NCI-H1105 treated with DMSO at 0.1 percent for 48 hours (cell line): ENCODE measurements at places on chromosomes 7 and 10.

DNA sequence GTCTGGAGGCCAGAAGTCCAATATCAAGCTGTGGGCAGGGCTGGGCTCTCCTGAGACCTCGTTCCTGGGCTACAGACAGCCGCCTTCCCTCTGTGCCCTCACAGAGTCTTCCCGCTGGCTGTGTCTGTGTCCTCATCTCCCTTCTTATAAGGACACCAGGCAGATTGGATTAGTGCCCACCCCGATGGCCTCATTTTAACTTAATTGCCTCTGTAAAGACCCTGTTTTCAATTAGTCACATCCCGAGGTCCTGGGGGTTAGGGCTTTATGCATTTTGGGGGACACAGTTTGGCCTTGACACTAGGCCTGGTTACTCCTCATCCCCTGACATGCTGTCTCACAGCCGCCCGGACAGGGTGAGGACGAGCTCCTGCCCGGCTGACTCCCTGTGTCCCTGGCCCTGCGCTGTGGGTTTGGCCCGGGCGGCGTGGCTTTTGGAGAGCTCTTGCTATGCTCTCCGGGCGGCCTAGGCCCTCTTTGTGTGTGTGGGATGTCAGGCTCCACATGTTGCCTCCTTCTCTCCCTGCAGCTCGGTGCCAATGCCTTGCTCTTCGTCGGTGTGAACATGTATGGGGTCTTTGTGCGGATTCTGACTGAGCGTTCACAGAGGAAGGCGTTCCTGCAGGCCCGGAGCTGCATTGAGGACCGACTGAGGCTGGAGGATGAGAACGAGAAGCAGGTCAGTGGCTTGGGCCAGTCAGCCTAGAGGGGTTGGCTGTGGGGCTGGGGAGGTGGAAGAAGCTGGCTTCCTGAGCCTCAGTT lies 18.2 kb downstream of the ADCY1 start:
- no peak for DNase-seq

GRCh38 chr10:124928545-124928944 lies 13.4 kb upstream of the ZRANB1 start:
- no peak for DNase-seq

DNA sequence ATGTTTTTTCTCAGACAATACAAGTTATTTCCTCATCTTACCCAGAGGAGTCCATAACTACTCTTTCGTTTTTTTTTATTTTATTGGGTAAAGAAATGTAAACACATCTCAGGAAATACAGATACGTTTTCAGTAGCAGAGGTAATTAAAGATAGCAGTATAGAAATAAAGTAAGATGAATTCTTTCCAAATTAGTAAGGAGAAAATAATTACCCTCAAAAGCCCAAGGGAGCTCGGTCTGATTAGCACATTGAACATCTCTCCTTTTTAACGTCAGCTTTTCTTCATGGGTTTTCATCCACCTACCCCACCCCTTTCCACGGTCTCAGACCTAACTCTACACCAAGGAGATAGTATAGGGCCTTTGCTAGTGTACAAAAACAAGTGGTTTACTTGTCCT lies 294.2 kb downstream of the GRID1 start:
- no peak for DNase-seq

DNA sequence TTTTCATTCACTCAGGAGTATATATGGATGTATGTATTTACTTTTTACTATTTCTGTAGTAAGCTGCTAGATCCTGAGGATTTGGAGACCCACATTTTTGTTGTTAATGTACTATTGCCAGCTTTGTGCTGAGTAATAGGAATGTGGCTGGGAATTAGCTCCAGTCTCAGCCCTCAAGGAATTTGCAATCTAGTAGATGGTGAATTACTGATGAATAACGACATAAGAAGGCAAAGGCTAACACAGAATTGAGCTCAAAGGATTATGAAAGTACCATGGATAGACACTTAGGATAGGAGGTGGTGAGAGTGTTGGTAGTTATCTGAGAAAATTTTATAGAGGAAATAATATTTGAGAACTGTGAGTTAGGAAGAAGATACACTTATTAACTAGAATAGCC lies 19.9 kb downstream of the CASD1 start:
- no peak for DNase-seq

DNA sequence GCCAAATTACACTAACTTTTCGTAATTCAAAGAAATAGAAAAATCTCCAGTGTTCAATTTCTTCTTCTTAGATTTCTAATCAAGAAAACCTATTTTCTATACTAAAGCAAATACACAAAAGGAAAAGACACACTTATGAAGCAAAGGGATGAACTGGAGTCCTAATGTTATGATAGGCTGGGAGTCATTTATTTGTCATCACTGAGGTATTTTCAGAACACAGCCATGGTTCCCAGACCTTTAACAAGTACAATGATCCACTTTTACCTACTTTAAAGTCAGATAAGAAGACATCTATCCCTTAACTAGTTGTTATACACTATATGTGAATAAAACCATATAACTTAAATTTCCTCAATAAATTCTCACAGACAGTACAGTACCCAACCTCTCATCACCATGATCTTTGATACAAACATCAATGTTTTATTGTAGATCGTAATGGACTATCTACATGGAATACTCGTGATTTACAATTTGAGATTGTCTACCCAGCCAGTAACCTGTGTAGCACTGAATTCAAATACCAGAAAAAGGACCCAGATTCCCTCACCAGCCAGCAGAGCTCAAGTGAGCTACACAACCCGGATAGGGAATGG lies 12.5 kb downstream of the ASNS start:
- DNase-seq: no peak

DNA sequence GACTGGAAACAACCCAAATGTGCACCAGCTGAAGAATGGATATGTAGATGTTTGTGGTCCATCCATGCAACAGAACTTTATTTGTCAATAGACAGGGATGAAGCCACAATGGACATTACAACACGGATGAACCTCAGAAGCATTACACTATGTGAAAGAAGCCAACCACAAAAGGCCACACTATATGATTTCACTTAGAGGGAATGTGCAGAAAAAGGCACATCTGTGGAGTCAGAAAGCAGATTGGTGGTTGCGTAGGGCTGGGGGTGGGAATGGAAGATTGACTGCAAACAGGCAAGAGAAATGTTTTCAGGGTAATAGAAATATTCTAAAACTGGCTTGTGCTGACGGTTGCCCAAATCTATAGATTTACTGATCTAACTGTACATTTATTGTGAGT lies 34.3 kb upstream of the WASHC2A start:
- DNase-seq: no peak

DNA sequence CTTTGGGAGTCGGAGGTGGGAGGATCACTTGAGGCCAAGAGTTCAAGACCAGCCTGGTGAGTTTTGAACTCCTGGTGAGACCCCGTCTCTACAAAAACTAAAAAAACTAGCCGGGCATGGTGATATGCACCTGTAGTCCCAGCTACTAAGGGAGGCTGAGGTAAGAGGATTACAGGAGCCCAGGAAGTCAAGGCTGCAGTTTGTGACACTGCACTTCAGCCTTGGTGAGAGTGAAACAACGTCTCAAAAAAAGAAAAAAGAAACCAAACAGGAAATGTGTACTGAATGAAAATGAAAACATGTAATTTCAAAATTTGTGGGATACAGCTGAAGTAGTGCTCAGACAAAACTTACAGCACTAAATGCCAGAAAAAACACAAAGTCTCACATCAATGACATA lies 7.6 kb downstream of the ARHGAP12 start:
- no peak for DNase-seq

- DNase-seq: no peak
Measured at GRCh38 chr10:113950268-113950667, 93.4 kb upstream of the ADRB1 start.

- DNase-seq: no peak
Measured at GRCh38 chr10:80535671-80536360, 1.9 kb upstream of the SH2D4B start.

GRCh38 chr10:93567277-93568104 lies 1.0 kb downstream of the FFAR4 start:
- DNase-seq: no peak

GRCh38 chr7:11858622-11859302 lies 26.8 kb upstream of the THSD7A start:
- DNase-seq: peak; percentile 76

- DNase-seq: no peak
Measured at GRCh38 chr7:143954135-143954534, 509 bp upstream of the OR2F1 start.

DNA sequence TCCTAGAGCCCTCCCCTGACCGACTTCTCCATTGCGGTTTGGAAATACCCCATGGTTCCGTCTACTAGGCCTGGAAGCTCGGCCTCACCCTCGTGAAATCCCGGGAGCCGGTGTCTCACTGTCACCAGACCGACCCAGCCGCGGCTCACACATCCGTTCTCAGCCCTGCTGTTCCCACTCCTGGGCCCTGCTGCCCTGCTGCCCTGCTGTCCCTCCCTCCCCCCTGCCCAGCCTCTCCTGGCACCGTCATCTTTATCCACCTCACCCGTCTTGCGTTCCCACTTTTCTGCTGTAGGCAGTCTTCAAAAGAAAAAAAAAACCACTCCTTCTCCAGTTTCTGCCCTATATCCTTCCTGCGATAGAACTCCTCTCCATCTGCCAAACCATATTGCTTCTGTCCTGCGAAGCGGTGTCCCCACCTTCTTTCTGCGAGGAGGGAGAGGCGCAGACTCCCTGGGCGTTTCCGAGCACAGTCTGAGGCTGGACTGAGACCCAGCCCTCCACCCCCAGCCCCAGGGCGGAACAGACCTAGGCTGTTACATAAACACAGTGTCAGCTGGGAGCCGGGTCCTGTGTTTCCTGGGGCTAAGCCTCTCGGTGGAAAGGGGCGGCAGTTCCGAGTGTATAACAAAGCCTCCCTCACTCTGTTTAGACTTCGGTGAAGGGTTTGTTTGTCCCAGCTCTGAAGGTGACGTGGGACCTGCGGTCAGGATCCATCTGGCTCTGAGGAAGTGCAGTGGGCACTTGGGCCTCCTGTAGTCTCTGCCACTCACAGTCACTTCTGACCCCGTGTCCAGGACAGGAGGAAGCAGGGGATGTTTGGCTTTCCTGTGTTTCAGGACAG lies 2.8 kb downstream of the AGAP3 start:
- DNase-seq: no peak
